ENCODE measurements at places on chromosomes 3 and 15.

DNA sequence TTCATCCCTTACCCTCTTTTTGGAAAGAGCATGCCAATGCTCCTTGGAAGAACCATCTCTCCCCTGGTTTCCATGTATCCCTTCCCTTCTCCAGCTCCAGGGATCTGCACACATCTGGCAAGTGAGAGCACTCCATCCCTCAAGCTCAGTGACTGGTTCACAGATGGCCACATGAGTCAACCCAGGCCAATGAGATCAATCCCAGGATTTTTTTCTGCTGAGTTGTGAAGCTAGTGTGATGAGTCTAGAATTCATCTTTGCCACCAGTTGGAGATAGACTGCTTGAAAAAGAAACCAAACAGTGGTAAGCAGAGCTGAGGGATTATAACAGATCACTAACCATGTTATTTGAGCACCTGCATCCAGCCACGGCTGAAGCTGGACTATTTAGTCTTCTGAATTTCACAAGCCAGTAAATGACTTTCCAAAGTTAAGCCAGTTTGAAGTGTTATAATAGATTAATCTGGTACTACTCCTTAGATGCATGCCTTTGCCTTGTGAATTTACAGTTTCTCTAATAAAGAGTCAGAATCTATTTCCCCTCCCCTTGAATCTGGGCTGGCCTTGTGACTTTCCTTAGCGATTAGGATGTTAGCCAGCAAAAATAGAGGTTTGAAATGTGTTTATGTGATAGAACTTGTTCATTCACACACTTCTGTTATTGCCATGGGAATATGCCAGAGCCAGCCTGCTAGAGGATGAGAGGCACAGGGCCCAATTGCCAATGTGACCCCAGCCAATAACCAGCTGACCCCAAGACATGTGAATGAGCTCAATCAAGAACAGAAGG, 159.8 kb downstream of the WNT5A start:
- peak; percentile 2 for DNase-seq

- no peak for DNase-seq
Observed at GRCh38 chr3:114490829-114491228, 197.0 kb downstream of the TIGIT start.

DNA sequence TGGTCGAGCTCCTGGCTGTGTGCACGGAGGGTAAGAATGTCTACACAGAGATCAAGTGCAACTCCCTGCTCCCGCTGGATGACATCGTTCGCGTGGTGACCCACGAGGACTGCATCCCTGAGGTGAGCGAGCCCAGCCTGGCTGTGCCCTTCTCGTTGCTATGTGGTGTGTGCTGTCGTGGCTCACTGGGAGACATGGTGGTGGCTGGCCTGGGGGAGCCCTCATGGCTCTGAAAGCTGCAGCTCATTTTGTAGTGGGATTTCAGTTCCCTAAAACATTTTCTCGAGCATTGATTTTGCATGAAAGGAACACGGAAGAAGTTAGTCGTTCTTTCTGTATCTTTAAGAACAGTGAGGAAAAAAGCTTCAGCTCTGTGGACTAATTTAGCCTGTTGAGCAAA, 200.5 kb downstream of the ITPR1 start:
- no peak for DNase-seq

DNA sequence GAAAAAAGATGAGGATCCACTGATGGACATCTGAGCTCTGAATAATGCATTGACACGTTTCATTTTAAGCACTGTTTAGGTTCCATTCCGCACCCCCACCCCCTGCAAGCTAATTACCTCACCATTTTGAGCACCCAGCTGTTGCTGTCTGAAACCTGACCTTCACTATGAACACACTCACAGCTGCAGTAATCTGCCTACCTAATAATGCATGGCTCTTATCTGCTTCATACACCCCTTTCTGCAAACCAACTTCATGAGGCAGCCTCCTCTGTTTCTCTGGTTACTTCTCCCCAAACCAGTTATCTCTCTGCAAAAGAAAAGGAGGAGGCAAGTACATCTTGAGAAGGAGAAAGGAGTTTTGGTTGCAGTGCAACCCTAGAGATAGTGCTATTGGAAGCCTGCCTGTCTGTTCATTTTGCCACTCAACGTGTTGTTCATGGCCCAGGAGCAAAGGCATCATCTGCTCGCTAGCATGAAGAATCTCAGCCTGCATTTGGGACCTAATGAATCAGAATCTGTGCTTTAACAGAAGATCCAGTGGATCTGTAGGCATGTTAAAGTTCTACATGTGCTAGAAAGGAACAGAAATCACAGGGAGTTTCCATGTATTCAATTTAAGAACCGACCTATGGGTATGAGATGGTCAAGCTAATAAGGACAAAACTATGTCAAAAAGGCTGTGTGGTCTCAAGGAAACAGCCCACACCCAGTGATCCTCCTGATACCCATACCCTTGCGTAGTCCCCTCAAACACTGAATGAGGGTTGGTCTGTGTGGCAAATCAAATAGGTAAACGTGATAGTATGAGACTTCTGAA, 87.2 kb downstream of the MB21D2 start:
- DNase-seq = no peak

DNA sequence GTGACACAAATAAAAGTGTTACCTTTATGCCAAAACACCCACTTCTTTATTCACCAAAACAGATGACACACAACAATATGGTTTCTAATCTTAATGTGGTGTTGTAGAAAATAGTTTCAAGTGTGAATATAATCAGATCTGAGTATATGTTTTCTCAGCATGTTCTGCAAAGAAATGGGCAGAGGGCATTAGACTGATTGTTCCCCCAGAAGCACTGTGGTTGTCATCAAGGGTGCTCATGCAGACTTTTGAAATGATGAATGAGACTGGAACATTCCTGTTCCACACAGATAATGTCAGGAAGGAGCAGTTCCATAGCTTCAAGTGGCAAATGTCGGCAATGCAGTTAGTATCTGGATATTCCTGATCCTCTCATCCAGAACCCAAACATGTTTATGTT, 37.5 kb downstream of the GPR176 start:
- DNase-seq = no peak

DNA sequence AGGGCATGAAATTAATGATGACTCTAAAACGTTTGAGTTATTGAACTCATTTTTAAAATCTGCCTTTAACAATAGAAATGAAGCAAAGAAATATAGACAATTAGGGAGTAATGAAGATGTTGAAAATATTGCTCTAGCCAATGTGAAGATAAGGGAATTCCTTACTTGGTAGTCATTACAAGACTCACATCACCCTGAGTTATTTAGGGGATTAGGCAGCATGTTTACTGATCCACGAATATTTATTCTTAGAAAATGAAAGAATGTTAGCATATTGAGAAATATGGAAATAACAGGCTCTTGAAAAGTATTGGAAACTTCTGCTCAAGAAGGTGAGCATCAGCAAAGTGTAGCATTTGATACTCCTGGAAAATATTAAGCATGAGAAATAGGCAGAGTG, 398.1 kb upstream of the ARPP21 start:
- DNase-seq = no peak

DNA sequence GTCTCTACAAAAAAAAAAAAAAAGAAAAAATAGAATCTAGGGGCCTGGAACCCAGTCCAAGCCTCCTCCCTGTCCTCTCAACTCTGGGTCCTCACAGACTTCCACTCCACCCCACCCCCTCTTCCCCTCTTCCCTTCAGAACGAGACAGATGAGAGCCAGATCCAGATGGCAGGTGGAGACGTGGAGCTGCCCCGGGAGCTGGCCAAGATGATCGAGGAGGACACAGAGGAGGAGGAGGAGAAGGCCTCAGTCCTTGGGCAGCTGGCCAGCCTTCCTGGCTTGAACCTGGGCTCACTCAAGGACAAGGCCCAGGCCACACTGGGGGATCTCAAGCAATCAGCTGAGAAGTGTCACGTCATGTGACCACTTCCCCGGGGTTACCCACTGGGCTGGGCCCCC, 3.6 kb downstream of the CPLX3 start:
- no peak for DNase-seq

- DNase-seq = no peak
Observed at GRCh38 chr3:185582871-185583270, 3.2 kb upstream of the SENP2 start.

DNA sequence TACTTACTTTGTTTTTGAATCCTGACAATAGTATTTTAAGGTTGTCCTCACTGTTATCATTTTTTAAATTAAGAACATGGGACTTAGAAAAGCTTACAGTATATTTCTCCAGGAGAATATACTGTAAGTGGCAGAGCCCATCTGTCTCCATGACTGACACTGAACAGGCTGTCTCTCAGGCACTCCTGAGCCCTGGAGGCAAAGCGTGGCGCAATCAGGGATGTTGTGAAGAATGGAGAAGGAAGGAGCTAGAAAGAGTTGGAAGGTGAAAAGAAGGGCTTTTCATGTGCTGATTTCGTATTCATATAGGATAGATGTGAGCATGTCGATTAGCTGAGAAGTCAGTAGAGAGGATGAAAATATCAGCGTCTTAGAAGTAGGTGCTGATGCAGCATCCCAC, 41.5 kb downstream of the FGF12 start:
- DNase-seq = no peak

DNA sequence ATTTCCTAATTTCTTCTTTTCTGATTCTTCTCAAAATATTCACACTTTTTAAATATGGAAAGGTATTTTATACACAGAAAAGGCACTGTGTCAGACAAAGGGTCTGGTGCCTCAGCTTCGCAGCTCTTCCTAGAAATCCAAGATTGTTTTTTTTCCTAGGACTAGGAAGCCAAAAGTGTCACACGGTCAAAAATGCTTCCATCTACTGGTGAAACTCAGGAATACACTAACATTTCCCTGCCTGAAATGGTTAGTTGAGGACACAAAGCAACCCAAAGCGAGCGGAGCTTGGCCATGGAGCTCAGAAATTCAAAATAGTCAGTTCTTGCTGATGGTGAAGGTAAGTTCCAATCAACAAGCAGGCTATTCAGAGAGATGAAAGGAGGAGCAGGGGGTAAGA, 426.5 kb upstream of the RASGRP1 start:
- peak; percentile 9 for DNase-seq

GRCh38 chr3:183815951-183816475, 9.4 kb downstream of the MAP6D1 start:
- no peak for DNase-seq

DNA sequence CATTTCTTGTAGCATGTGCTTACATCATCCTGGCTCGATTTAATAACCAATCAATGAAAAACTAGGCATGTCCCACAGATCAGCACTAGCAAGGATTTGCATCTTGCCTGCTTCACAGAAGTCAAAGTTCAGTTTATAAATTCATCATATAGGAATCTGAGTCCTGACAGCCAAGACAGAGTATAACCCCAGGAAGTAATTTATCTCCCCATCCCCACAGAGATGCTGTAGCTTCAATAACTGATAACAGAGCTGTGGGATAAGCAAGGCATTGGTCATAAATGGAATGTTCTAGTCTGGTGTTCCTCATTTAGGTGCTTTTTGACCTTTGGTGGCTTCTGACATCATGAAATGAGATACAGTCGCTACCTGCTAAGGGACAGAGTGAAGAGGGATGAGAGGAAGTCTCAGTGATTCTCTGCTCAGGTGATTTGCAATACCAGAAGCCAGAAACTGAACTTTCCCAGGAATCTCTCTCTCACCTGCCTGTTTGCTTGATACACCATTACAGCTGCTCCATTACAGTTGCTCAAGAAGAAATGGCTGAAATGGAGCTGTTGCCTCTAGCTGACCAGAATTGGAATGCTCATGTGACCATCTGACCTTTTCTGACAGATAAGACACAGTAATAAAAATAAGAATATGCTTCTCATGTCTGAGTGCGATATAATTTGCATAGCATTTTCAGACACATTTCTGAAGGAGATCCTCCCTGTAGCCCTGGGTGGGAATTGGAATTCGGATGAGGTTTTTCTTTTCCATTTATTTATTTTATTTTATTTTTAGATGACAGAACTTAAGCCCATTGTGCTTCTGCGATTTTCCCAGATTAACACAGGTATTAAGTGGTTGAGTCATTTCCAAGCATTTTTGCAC, 217.1 kb upstream of the KCNMB2 start:
- DNase-seq = no peak

DNA sequence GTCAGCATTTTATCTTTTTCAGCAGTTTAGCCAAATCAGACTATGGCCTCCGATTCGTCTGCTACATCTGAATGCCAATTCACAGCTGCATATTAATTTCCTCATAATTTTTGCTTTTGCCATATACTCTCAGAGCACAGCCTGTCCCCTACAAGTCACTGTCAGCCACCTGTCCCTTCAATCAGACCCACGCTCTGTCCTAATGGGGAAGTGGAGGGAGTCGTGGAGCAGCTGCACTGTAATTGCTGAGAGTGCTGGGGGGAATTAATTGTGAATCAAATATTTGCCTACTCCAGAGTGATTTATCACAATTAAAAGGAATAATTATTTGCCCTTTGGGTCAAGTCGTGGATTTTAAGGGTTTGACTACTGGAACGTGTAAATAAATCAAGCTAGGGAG, 75.5 kb downstream of the EBLN2 start:
- no peak for DNase-seq

GRCh38 chr3:132840201-132840700, 118.0 kb upstream of the NPHP3 start:
- DNase-seq = no peak

DNA sequence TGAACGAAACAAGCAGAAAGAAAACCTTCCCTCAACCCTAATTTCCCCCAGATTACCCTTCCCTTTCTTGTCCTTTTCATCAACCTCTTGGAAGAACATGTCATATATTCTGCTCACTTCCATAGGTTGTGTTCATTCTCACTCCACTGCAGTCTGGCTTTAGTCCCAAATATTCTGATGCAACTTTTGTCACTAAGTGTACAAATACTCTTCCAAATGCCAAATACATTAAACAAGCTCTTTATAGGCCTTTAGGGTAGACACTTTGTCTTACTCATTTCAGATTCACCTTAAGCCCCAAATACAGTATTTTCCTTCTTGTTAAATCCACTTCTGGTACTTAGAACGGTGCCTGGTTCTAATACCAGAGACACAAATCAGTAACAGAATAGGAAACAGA, 406.5 kb upstream of the CDIN1 start:
- no peak for DNase-seq

- DNase-seq = no peak
Observed at GRCh38 chr3:125001557-125002413, 54.0 kb downstream of the HEG1 start.

- no peak for DNase-seq
Observed at GRCh38 chr3:171494457-171495109, 34.4 kb upstream of the TNIK start.

- DNase-seq = no peak
Observed at GRCh38 chr3:149214702-149215101, 6.9 kb downstream of the CP start.

- no peak for DNase-seq
Observed at GRCh38 chr3:101687142-101687931, 819 bp upstream of the RPL24 start.

- DNase-seq = no peak
Observed at GRCh38 chr15:64713592-64713991, 61.8 kb downstream of the RBPMS2 start.
